ENCODE measurements at places on chromosomes 6 and 20.

DNA sequence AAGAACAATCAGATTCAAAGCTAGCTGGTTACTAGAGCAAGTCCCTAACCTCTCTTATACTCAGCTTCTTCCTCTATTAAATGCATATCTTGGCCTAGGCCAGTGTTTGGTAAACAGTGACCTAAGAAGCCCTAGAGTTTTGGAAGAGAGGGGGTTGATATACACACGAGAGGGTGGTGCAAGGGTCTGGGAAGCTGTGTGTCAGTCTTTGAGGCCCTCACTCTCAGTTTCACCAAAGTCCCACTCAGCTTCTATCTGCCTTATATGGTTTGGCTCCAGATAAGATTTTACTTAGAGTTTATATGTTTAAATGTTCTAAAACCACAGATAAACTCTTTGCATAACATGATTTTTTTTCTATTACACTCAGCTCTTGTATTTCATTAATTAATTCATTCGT is 526.1 kb upstream of the BTBD3 start:
- DNase-seq: no peak

- DNase-seq: peak; percentile 7
Measured at GRCh38 chr6:68718385-68719073, 83.4 kb downstream of the ADGRB3 start.

GRCh38 chr6:56802584-56802983 is 152.3 kb upstream of the BEND6 start:
- peak; percentile 76 for DNase-seq

- DNase-seq: no peak
Measured at GRCh38 chr6:113819169-113819830, 37.8 kb upstream of the MARCKS start.

DNA sequence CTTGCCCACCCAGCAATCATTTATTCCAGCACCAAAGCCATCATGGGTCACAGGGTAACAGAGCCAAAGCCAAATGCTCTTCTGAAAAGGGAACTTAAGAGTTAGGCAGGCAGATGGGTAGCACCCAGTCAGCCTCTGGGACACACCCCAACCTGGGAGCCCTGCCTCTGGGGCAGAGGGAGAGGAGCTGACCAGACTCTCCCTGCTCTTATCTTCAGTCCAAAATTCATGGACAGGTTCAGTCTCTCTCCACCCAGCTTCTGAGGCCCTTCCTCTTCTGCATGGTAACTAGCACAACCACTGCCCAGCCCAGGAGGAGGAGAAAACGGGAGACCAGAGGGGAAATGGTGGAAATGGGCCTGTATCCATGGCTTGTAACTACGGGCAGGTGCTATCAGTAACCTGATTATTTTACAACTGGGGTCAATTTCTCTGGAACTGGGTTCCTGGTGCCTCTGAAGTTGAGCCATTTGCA is 105.4 kb downstream of the NOL4L start:
- DNase-seq: no peak

Data from H4 (cell line).